ENCODE measurements at places on chromosomes 16 and 17.

- no peak for DNase-seq
Measured at GRCh38 chr16:80048250-80048649, 447.7 kb upstream of the MAF start.

- no peak for DNase-seq
Measured at GRCh38 chr17:74740641-74741387, 3.8 kb downstream of the RAB37 start.

- DNase-seq = no peak
Measured at GRCh38 chr17:48609033-48609432, 1.8 kb downstream of the HOXB7 start.

DNA sequence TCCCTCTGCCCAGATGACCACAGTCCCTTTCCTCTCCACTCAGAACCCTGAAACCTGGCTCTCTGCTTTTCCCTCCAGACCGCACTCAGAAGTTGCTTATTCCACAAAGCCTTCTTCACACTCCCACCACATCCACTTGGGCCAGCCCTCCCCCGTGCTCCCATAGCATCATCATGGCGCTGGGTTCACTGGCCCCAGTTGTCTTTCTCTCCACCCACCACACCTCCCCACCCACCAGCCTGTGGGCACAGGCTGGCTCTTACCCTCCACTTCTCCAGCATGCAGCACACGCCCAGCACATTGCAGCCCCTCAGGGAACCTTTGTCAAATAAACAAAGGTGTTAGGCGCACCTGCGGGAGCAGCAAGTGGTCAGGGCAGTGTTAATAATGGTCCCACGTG is 130.0 kb downstream of the KATNIP start:
- DNase-seq = no peak

GRCh38 chr17:36576793-36577192 is 14.9 kb upstream of the DHRS11 start:
- no peak for DNase-seq

DNA sequence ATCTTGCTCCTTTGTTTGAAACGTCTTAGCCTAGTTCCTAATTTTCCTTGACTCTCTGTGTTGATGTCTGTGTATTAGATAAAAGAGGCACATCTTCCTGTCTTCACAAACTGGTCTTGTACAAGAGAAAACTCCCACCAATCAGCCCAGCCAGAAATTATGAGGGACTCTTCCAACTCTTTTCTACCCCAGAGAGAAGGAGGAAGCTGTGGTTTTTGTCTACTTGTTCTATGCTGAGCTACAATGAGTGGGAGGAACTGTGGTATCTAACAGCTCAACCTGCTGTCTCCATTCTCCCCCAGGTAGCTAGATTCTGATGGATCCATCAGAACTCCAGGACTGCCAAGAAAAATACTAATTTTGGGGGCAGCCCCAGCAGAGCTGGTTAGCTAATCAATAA is 392.5 kb downstream of the HS3ST3B1 start:
- no peak for DNase-seq

DNA sequence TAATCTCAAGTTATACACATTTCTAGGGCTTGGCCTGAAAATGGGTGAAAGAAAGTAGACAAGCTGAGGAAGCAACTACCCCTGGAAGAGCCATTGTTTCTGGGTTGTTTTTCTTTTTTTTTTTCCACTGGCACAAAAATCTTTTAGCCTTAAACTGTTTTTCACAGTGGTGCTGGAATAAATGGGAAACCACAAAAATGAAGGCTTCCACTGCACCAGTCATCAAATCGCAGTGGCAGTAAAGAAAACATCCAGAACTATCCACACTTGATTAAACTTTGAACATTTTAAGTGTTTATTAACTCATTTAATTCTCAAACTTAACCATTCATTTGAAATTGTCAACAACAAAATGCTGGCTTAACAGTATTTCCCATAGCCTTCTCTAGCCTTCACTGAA is 14.3 kb downstream of the CMTM4 start:
- no peak for DNase-seq

- no peak for DNase-seq
Measured at GRCh38 chr16:65213866-65214595, 92.2 kb upstream of the CDH11 start.

DNA sequence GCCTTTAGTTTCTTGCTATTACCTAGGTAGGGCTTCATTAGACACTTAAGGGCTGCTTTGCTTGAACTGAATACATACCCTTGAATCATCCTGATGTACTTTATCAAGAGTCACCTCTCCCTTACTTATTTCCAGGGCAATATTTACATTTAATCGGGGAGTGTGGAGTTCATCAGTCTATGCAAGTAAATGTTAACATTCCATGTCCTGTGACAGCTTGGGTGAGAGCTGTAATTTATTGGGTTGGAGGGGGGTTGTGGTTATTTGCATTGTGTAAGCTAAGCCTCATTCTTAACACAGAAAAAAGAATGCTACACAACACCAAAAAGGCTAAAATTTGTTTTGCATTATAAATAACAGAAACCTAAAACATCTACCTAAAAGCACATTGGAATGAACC is 16.7 kb downstream of the KCNJ16 start:
- no peak for DNase-seq

GRCh38 chr17:60695960-60696359 is 18.3 kb downstream of the BCAS3 start:
- no peak for DNase-seq

DNA sequence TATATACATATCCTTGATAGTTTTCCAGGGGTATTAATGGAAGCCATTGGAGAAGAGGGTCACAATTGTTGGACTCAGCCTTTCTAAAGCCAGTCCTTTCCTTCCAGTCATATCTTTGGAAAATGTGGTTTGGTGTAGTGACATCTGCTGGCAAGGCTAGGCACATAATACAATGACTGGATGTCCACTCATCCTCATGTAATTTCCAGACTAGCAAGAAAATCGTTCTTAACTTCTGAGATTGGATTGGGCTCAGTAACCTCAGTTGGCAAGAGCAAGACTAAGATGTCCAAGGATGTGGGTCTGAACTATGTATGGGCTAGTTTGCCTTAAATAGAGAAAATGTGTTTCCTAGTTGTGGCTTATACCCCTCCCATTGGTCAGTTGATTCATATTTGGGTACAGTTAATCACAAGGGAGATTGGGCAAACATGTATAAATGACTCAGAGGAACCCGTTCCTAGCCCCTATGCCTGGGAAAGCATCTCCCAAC is 8.7 kb upstream of the KAT7 start:
- DNase-seq = no peak

- DNase-seq = no peak
Measured at GRCh38 chr17:42518755-42519545, 17.1 kb upstream of the NAGLU start.

DNA sequence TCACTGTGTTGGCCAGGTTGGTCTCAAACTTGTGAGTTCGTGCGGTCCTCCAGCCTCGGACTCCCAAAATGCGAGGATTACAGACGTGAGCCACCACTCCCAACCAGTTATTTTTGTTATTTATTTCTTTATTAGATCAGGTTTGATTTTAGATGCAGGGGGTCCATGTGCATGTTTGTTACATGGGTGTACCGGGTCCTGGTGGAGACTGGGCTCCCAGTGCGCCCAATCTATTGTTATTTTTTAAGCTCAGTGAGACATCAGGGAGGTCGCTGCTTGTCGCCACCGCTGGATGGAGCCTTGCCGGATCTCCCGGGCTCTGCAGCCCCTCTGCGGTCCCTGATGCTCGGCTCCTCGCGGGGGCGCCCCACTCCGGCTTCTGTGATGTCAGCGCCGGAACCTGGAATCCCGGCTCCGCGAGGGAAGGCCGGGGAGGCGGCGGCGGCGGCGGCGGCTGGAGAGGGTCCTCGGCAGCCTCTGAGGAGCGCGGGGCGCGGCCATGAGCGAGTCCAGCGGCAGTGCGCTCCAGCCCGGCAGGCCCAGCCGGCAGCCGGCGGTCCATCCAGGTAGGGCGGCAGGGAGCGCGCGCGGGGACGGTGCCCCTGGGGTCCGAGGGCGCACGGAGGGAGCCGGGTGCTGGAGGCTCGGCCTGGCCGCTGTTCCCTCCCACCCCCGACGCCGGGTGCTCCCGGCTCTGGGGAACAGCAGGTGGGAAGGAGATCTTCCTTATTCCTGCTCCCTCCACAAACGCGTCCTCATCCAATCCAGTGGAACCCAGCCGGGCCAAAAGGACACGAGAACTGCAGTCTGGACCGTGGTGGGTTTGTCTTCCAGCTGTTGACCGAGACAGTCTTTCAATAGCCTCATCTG is at the start of gene TMC7:
Gene TMC7 (plus strand): TSS at position 370 of the 870 bp plus-strand sequence. CDS start 130 bp downstream, at position 500.
- peak; percentile 90 for DNase-seq

- DNase-seq = no peak
Measured at GRCh38 chr16:64982581-64982980, 139.3 kb downstream of the CDH11 start.

- DNase-seq = no peak
Measured at GRCh38 chr16:28824717-28824973, 1.8 kb downstream of the ATXN2L start.

- no peak for DNase-seq
Measured at GRCh38 chr17:67098006-67098405, 53.7 kb downstream of the CACNG1 start.

DNA sequence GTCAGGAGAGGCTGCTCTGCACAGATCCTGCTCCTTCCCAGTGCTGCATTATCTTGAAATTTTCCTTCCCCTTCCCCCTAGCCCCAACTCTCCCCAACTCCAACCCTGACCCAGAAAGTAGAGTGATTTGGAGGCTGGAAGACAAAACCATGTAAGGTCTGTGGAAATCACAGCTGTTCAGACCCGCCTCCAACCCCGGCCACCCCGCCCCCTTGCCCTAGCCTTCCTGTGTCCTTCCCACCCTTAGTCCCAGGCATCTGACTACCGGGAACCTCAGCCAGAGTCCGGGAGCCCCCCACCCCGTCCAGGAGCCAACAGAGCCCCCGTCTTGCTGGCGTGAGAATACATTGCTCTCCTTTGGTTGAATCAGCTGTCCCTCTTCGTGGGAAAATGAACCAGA is at the start of gene AOC3:
Gene AOC3 (plus strand): TSS at position 246 of the 400 bp plus-strand sequence. CDS start 145 bp downstream, at position 391.
- no peak for DNase-seq

GRCh38 chr16:79768276-79768970 is 167.9 kb upstream of the MAF start:
- no peak for DNase-seq

DNA sequence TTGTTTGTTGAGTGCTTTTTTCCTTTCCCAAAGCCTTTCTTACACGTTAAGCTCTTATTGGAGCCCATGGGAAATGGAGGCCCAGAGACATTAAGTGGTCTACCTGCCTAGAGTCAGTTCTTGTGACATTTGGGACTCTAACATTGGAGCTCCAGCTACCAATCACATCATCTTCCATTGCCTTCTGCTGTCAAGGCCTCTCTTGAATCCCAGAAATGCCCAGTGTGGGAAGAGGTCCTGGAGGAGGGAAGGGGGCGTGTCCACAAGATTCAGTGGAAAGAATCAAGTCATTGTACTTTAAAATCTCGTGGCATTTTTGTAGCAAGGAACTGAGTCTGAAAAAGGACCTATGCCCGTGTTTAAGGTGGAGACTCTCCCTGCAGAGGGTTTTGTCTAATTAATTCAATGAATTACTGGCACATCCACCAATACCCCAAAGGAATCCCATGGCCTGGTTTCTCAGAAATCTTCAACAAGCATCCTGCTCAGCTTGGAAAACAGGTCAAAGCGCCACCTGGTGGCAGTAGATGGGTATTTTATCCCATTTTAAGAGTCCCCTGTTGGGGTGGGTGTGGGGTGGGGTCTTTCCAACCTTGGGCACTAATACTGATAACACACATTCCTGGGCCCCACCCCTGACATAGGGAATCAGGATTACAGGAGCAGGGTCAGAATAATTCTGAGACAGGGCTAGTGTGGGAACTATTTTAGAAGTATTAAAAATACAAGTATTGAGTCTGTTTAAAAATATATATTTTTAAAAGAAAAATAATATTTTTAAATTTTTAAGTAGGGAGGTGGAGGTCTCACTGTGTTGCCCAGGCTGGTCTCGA is 24.6 kb downstream of the GPT2 start:
- peak; percentile 46 for DNase-seq

DNA sequence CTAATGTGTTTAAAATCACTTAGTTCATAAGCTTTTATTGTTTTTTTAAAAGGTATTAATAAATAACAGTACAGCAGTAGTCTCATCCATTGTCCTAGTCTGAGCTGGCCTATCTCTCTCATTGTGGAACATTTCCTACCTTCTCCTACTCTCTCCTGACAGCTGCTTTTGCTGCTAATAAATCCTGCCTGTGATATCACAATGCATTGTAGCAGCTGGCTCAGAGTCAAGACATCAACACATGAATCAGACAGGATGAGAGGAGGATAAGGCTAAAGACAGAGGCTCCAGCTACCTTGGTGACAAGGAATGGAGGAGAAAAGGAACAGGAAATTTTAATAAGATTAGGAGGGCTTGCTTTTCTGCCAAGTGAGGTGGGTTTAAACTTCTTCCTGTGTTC is 626.1 kb downstream of the HS3ST4 start:
- DNase-seq = no peak

Measured in anterior cingulate cortex (tissue), 58 donors.